Activated CD4-positive, alpha-beta T cell treated with anti-CD3 and anti-CD28 coated beads, Interleukin-2, amount 50 U/mL, for 1 hour (primary cell): ENCODE measurements at places on chromosomes 2 and 18.

GRCh38 chr18:39205565-39206195 is 1640.1 kb upstream of the CELF4 start:
- no peak for DNase-seq

DNA sequence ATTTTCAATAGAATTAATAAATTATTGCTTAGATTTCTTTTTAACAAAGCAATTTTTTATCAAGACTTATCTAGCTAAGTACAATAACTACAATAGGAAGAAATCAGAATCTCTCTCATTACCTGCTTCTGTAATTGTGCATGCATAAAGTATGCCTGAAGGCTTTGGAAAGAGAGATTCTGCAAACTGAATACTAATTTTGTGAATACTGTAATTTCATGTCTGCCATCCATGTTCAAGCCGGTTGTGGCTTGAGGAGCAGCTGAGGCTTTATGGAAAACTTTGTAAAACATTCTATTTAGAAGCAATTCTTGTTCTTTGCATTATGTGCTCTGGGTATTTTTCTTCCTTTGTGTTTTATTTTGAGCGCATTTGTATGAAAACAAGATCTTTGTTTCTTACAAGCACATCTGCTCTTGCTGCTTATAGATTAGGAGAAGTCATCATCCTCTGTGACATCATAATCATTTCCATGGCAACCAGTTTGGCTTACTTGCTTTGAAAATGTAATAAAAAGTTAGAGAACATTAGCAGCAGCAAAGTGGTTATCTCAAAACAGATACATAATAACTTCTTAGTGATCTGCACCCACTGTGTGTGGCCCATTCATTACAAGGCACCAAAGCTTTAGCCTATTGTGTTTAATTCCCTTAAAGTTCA is 16.0 kb upstream of the IKZF2 start:
- no peak for DNase-seq

DNA sequence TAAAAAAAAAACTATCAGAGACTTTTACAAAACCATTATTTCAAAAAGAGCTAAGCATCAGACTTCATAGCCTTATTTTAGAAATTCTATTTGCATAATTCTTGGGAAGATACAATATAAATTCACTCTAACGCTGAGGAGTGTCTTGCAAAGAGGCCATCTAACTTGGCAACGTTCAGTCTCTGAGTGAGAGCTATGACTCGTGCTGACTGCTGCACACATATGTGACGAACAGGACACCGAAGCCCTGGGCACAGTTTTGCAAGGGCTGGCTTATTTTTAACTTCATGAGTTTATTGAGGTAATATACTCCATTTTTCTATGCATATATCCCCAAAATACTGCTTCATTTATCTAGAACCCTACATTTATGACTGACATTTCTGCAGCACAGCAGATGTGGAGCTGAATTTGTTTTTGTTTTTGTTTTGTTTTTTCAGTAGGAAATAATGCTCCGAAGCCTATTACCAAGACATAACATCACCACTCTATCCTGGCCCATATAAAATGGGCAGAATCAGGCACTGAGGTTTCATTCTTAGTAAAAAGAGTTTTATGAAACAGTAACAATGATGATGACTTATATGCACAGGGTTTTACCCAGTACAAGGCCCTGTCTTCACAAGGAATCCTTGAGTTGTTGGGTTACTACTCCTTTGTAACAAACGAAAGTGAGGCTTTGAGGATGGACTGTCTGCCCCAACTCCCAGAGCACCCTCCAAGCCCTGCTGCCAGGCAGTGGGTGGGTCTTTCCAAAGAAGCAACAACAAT is 68.3 kb downstream of the CRACDL start:
- DNase-seq: no peak

DNA sequence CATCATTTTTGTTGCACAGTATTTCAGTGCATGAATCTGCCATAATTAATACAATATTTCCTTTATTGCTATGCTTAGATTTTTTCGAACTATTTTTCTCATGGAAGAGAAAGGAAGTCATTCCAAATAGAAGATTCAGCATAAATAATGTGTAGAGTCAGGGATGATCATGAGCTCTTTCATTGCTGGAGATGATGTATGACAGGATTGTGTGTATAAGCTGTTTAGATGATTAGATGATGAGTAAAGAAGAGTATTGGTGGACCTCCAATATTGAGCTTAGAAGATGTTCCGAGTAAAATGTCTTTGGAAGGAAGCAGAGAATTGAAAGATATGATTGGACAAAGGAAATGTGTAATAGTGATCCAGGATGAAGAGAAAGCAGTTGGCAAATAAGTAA is 364.5 kb downstream of the PARD3B start:
- no peak for DNase-seq

GRCh38 chr2:67612576-67613042 is 215.5 kb downstream of the ETAA1 start:
- no peak for DNase-seq

DNA sequence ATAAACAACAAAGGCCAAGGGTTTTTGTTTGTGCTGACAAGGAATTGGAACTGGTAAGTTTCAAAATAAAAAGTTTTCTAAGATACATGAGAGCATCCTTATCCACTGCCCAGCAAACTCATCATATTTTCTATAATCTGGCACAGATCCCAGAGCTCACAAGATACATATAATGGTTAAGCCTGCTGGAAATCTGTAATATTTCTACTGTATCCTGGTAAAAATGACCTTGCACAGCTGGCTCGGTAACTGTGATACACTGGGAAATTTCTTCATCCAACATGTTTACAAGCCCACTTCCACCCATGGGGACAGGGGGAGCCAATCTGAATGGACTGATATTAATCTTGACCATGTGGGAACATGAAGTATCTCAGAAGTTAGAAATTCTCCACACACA is 425.4 kb upstream of the MMADHC start:
- DNase-seq: no peak

GRCh38 chr2:95573866-95574265 is 17.9 kb upstream of the TRIM43 start:
- no peak for DNase-seq

DNA sequence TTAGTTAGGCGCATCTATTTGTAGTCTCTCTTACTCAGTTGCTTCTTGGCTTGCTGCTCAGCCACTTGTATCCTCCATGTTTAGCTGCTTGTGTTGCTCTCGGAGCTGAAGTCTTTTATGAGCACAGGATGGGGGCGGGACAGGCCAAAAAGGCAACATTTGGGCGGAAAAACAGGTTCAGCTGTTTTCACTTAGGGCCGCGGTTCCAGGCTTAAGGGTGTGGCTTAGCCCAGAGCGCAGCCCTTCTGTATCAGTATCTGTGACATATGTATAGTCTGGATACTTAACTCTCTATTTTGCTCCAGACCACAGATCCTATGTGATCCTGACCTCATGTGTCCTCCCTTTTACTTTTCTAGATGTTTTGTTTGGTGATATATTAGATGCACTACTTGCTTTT is 763.5 kb downstream of the SUCLG1 start:
- DNase-seq: no peak

DNA sequence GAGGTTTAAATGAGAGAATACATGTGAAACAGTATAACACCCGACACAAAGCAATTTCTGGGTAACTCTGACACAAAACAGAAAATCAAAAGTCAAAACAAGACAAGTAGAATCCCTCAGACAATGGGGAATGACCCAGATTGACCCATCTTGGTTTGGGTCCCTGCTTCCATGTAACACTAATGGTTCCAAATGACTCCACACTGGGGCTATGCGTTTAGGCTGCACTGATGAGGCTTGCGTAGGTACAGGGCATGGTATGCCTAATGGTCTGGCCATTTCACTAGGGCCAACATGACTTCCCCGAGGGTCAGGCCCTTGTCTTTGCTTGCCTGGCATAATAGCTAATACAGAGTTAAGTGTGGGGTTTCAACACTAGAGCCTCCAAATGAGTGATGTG is 27.2 kb upstream of the NFE2L2 start:
- no peak for DNase-seq

- no peak for DNase-seq
Measured at GRCh38 chr2:84882775-84883550, 2.1 kb upstream of the TRABD2A start.

GRCh38 chr2:136901732-136902131 is 136.4 kb downstream of the THSD7B start:
- no peak for DNase-seq

GRCh38 chr2:163252199-163252598 is 413.6 kb upstream of the KCNH7 start:
- DNase-seq: no peak

DNA sequence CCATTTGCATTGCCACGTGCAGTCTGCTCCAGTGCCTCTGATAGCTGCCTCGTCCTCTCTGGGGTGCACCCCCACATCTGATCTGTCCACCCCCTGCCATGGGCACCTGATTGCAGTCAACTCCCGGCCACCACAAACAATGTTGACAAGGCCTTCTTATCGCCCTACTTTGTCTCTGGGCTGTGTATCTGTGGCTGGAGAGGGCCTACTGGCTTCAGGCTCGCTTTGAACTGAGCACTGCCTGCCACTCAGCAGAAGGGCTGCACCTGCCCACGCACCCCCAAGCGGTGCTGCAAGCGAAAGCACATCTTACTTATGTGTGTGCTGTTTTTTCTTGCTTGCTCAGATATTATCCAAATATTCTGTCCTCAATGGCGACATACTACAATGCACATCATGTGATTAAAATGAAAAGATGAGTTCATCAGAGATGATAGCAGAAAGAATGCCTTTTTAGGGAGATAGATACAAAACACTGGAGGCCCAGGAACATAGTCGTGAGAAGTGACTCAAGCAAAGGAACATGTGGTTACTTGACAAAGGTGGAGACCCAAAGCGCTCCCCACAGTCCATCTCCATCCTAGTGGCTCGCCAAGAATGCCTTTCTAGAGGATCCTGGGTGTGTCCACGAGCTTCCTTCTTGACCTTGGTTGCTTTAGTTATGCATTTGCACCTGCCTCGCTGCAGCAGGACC is 28.8 kb downstream of the FBLN7 start:
- DNase-seq: no peak

DNA sequence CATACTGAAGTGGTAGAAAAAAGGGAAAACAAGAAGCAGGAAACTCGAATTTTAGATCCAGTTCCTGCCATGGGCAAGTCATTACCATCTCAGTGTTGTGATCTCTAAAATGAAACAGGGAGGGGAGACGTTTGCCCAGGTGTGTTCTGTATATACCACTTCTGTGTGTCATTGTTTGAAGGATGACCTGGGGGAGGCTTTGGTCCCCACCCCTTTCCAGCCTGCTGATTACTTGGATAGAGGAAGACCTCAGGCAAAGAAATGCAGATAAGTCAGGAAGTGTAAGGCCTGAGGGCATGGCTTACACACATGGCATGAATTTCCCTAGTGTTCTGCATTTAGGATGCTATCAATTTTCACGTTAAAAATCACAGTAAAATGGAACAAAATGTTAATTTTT is 205.2 kb upstream of the CXCR4 start:
- DNase-seq: no peak

DNA sequence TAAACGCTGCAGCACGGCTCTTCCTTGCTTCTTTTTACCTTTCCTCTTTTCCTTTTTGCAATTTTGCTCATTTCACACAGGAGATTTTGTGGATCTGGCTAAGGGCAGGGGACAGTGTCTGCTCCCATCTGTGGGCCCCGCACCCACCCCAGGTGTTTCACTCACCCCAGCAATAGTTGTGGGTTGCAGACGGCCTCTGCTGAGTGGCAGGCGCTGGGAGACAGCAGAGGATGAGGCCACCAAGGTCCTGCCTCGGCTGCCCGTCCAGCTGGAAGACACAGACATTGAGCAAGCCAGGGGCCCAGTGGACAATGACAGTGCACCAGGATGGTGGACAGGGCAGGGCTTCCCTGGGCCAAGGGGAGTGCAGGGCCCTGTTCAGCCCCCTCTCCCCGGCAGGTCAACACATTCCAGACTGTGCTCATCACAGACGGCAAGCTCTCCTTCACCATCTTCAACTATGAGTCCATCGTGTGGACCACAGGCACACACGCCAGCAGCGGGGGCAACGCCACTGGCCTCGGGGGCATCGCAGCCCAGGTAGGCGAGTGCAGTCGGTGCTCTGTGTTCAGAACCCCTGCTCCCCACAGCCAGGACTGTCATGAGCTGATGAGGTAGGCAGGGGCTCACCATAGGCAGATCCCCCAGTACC is 35.0 kb downstream of the SNED1 start:
- no peak for DNase-seq

- no peak for DNase-seq
Measured at GRCh38 chr18:76259711-76260110, 235.3 kb downstream of the ZNF516 start.

DNA sequence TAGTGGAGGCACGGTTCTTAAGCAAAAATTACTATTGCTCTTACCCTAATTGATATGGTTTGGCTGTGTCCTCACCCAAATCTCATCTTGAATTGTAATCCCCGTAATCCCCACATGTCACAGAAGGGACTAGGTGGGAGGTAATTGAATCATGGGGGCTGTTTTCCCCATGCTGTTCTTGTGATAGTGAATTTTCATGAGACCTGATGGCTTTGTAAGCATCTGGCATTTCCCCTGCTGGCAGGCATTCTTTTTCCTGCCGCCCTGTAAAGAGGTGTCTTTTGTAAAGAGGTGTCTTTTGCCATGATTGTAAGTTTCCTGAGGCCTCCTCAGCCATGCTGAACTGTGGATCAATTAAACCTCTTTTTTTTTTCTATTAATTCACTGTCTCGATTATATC is 1691.8 kb upstream of the SLC39A10 start:
- no peak for DNase-seq

DNA sequence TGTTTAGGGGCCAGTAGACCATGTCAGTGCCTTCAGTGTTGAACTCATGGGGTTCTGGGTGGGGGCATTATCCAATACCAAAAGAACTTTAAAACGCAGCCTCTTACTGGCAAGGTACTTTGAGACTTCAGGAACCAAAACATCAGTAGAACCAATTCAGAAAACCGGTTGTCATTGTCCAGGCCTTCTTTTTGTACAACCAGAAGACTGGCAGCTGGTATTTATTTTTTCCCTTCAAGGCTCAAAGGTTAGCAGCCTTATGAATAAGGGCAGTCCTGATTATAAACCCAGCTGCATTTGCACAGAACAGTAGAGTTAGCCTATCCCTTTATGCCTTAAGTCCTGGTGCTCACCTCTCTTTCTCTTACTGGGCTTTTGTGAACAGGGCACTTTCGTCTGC is 113.8 kb upstream of the EML6 start:
- DNase-seq: no peak

DNA sequence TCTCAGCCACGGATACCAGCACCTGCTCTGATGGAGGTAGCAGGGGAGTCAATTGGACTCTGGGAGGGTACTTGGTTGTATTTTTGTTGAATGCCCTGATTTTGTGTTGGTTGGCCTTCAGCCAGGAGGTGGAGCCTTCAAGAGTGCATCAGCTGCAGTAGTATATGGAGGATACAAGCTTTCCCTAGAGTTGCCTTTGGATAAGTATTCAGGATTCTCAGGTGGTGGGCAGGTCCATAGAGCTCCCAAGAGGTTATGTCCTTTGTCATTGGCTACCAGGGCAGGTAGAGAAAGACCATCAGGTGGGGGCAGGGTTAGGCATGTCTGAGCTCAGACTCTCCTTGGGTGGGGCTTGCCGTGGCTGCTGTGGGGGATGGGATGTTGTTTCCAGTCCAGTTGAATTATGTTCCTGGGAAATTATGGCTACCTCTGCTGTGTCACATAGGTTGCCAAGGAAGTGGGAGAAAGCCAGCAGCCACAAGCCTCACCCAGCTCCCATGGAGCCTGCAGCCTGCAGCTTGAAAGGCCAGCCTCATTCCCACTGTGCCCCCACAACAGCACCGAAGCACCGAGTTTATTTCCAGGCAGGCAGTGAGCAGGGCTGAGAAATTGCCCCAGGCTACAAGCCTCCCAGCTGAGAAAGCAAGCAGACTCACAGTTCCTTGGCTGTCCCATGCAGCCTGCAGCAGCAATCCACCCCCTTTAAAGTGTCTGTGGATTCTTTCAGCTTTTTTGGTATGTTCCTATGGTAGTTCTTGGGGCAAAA is 38.6 kb upstream of the CHST9 start:
- no peak for DNase-seq
